ENCODE measurements at places on chromosomes 12 and 14. TPM values are rescaled to one million over a fixed set of nuclear protein-coding genes. Genes with fewer than 3 reads are reported as not detected.

- DNase-seq: no peak
Observed at GRCh38 chr12:23472329-23472971, 477.0 kb downstream of the SOX5 start.

DNA sequence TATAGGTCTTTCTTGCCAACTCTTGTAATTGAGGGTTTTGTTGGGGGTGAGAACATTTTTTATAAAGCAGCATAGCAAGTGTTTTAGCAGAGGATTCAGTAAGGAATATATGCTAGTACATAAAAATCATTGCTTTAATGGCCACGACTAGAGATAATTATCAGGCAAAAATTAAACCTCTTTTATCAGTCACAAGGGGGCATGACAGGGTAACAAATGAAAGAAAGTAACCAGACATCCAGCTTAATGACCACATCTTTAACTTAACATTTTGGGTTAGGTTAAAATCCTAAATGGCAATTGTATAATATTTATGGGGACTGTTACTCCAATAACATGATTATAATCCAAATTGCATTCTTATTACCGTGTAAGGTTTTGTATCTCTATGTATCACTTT is 119.6 kb downstream of the LRRIQ1 start:
- peak; percentile 70 for DNase-seq

DNA sequence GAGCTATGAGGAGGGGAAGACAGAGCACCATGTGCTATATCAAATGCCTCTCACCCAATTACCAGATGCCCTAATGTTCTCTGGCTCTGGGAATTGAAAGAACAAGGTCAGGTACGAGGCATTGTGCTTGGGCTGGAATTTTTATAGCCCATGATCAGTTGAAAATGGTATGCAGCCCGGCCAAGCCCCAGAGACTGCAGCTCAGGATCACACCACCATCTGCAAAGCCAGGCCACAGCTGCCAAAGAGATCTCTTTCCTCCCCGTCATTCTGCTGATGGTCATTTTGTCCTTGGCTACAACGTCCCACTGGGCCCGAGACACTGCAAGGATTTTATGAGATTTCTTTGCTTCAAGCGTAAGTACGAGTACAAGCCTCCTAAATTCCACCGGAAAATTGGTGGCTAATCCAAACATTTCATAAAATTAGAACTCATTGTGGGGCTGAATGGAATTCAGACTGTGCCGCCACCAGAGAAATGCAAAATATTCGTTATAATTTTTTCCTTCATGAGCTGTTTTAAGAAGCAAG is 15.1 kb downstream of the NUAK1 start:
- DNase-seq: no peak

DNA sequence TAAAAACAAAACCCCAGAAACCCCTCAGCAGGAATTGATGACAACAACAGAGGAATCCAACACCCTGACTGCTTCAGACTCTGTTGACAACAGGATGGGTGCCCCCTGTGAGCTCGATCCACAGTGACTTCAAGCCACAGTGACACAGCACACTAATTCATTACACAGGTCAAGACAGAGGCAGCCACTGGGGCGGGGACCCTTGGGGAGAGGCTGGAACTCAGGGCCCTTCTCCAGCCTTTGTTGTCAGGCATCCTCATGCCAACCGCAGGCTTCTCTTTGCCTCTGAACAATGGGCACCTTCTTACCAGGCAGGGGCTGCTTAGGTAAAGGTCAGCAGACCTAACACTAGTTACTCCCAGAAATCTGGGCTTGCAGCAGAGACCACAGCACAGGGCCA is 37.6 kb downstream of the ACADS start:
- DNase-seq: no peak

GRCh38 chr12:19491863-19492262 is 52.6 kb downstream of the AEBP2 start:
- DNase-seq: no peak

DNA sequence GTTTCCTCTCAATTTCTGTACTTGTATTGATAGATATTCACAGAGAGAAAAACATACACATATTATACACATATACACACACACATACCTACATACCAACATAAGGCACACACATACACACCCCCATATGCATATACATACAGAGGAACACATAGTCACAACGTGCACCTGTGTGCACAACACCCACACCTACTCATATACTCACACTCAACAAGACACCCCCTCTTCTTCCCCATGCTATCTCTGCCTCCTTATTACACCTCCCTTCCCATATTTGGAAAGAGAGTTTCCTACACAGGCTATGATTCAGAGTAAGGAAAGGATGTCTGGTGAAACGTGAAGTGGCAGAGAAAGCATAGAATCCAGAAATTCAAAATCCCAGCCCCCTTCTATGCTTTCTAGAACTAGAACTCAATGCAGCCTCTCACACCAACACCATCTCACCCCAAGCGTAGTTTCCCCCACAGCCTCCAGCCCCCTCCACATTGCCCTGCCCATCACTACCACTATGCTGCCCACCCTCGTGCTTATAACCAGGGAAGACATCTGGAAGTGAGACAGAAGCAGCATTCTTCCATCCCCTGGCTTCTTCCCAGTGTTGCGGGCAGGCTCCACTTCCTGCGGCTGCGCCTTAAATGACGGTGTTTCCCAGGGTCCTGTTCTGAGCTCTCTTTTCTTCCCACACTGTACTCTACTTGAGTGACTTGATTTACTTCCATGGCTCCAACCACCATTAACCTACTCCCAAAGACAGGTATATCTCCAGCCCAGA is 2.4 kb downstream of the RNASE8 start:
- no peak for DNase-seq

DNA sequence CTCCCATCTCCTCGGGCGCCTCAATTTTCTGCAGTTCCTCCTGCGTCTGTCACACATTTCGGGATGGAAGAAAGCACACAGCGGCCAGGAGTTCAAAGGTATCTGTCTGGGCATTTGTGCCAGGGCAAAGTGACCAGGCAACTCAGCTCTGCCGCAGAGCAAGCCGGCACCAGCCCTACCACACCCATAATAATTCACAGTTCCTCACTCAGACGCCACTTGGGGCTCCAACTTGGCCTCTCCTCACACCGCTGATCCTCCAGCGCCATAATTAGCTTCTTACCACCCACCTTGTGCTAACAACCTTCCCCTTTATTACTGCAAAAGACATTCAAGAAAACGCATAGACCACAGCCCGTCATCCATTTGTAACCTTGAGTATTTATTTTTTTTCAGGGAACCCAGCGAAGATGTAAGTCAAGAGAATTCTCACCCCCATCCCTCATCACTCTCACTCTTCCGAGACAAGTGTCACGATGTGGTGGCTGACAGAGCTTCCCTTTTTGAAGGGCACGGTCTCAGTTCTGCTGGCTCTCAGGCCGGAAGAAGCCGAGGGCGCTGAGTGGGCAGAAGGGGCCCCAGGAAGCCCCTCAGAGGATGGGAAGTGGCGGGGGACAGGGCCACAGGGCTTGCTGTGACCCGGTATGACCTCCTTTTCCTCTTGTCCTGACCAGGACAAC is 25.2 kb upstream of the NCOR2 start:
- DNase-seq: no peak

DNA sequence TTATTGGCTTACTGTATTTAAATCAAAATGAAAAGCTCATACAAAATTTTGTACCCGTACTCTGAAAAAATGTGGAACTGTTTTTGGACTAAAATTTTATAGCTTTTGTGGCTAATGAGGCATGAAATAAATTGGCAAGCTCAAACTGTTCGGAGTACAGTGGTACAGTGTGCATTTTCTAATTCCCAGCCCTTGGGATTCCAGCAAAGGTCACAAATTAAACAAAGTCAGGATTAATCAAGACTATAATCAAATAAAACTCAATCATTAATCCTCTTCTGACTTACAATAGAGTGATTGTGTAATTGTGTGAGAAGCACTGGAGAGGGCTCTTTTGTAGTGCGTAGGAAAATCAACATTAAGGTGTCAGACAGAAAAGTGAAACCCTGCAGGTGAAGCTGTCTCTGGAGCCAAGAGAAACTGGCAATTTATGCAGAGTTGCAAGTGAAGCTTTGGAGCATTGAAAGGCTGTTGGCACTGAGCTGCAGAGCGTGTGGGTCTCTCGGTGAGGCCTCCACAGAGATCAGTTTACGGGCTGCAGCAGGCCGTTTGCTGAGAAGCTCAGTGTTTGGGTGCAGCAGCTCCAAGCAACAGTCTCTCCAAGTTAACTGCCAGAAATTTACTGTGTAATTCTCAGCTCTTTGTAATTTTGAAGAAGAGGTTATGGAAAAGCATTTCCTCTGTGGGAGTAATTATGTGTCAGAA is 275.9 kb downstream of the FBXL14 start:
- peak; percentile 2 for DNase-seq

GRCh38 chr12:131591136-131591535 is 119.8 kb upstream of the SFSWAP start:
- DNase-seq: no peak

The TAS2R46 gene
- 0.79 TPM for total RNA-seq

The SLC16A7 gene
- total RNA-seq: 1.7 TPM
